Neural crest cell (in vitro differentiated cells): ENCODE measurements at places on chromosomes 7 and 10.

- no peak for DNase-seq
These were observed 10.3 kb upstream of the STK17A start for GRCh38 chr7:43572516-43573049.

GRCh38 chr10:13770760-13771493, 184.2 kb downstream of the PRPF18 start:
- no peak for DNase-seq

DNA sequence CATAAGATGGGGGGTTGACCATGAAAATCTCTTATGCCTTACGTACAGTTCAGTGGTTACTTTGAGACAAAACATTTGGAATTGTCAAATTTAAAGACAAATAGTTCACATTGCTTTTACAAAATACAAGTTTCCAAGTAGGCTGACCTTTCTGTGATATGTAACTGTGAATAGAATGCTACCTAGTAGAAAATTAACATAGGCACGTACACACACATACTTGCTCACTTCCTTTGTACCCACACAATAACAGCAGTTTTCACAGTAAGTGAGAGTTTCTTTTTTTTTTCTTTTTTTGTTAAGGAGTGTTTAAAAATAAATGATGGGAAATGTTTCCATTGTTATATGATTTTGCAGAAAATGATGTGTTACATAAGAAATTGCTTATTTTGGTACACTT, 53.3 kb upstream of the SP8 start:
- DNase-seq = no peak

GRCh38 chr7:44136731-44137130, 4.4 kb downstream of the MYL7 start:
- DNase-seq = no peak

DNA sequence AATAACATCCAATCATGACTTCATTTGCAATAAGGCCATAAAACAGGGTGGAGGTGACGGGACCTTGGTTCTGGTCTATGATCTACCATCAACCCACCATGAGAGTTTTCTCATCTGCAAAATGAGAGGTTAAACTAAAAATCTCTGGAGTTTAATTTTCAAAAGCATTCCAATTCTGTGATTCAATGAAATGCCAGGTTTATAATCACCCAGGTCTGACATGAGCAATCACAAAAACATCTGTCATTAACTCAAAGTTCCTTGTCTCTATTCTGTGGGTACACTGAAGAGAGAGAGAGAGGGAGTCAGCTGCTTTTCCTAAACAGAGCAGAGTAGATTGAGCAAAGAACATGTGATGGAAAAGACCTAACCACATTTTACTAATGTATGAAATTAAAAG, 75.4 kb downstream of the NUDCD3 start:
- DNase-seq = no peak

GRCh38 chr7:94295850-94296249, 98.8 kb upstream of the COL1A2 start:
- no peak for DNase-seq

DNA sequence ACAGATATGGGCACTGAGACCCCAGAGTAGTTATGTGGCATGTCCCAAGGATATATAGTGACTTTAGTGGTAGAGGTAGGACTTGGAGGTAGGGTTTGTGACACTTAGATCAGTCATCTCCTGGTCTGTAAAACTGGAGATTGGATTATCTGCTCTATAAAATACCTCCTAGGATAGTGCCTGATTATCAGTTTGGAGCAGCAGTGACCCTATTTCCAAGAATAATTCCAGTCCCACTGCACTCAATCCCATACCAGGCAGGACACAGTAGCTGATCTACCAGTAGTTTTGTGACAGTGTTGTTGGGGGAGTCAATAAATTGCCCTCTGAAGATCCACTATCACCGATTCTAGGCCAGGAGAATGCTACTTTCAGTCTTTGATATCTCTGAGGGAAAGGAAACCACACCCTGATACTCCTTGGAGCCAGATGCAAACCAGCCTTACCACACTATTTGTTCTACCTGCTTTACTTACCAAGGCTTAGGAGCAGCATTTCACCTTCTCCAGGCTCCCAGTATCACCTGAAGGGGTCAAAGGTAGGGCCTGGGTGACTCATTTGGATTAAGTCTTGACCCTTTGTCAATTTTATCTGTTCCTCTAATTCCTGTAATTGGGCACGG, 30.6 kb downstream of the KMT2E start:
- no peak for DNase-seq

DNA sequence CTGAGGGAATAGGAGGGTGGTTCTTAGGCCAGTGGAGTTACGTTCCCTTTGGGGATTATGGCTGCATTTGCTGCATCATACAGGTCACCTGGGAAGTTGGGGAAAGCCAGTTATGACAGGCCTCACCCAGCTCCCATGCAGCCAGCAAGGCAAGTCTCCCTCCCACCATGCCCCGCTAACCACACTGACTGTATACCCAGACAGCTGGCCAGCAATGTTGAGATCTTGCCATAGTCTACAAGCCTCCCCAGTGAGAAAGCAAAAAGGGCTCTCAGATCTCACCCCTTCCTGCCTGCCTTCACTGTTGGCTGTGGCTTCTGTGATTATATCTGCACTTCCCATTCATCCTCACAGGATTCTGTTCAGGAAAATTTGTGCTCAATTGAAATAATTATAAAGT, 133.3 kb upstream of the HGF start:
- DNase-seq = no peak

- DNase-seq = no peak
These were observed 612.4 kb downstream of the TNS3 start for GRCh38 chr7:46969303-46970130.

DNA sequence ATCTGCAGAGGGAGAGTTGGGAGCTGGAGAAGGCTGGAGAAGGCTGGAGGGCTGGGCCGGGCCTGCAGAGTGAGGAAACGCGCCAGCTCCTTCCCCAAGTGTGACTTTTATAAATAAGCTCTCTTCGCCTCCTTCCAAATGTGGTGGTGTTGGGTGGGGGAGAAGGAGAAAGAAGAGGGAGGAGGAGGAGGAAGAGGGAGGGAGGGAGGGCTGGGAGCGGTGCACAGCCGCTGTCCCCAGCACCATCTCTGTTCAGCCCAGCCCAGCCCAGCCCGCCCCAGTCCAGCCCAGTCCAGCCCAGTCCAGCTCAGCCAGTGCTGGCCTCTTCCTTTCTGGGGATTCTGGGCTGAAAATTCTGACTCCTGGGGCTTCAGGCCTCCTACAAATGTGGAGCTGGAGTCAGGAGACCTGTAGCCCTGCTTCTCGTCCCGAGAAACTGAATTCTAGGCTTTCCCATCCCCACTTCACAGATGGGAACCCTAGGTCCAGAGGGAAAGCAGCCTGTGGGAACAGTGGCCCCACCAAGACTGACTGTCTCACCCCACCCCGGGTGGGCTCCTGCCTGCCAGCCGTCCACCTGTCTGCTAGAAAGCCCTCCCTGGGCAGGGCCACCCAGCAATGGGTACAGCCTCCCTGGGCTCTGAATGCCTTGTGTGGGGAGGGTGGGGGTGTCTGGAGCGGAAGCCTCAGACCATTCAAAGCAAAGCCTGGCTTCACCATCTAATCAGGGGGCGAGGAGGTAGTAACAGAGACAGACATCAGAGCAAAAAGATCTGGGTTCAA, 2.3 kb downstream of the STX1A start:
- no peak for DNase-seq
